ENCODE measurements at places on chromosomes 7 and 10. TPM values are rescaled to one million over a fixed set of nuclear protein-coding genes. Genes with fewer than 3 reads are reported as not detected.

DNA sequence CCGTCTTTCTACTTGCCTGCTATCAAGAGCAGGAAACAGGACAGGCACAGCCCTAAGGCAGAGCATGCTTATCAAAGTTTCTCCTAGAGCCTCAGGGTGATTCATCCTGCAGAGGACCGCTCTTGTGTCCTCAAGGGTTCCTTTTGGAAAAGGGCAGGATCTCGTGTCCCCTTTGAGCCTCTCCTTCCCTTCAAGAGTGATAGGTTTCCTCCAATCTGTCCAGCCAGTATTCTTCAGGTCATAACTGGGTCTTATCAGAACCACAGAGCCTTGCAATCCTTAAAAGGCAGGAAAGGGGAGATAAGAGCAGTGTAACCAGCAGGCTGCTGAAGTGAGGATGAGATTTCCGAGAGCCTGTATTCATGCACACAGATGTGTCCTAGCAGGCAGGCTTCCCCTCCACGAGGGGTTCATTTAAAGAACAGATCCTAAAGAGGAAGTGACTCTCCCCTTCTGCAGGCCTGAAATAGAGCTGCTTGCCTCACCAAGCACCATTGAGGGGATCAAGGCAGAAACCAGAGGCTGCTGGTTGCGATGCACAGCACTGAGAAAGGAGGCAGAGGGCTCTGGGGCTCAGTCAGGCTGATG lies 90.5 kb upstream of the SVIL start:
- H3K27ac ChIP-seq: peak overlapping the region; percentile 74
- H3K4me1 ChIP-seq: peaks cover 49% of the 10 kb centered on the region
- peak; percentile 18 for DNase-seq
- H3K27me3 ChIP-seq: peaks cover 3% of the 10 kb centered on the region
- no peak overlapping the region for H3K4me3 ChIP-seq
- peaks cover 12% of the 10 kb centered on the region for H3K36me3 ChIP-seq

DNA sequence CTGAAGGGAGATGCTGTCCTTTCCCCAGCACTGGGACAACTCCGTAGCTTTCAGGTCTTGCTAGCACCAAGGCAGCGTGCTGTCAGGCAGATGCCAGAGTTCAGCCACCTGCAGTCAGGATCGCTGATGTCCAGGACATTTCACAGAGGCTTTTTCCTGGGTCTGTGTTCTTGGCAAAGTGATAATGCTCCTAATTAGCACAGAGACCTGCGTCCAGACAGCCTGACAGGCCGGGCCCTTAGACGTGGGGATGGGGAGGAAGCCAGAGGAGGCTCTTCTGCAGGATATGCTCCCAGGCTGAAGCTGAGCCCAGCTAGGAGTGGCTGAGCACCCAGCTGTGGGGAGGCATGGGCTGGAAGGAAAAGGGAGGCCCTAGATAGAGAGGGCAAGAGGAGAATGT lies 82.5 kb upstream of the TBX20 start:
- H3K27me3 ChIP-seq: no peaks in the 10 kb centered on the region
- no peak overlapping the region for H3K4me3 ChIP-seq
- DNase-seq: no peak
- no peaks in the 10 kb centered on the region for H3K36me3 ChIP-seq
- no peaks in the 10 kb centered on the region for H3K4me1 ChIP-seq
- no peak overlapping the region for H3K27ac ChIP-seq

- no peak overlapping the region for H3K4me3 ChIP-seq
- H3K4me1 ChIP-seq: no peaks in the 10 kb centered on the region
- peaks cover 3% of the 10 kb centered on the region for H3K27me3 ChIP-seq
- peaks cover 50% of the 10 kb centered on the region for H3K36me3 ChIP-seq
These were observed 160.1 kb upstream of the AOAH start for GRCh38 chr7:36884351-36884750.

GRCh38 chr10:84945791-84946190 lies 617.4 kb downstream of the CCSER2 start:
- H3K36me3 ChIP-seq: no peaks in the 10 kb centered on the region
- H3K27me3 ChIP-seq: no peaks in the 10 kb centered on the region
- H3K4me3 ChIP-seq: no peak overlapping the region
- no peak for DNase-seq
- H3K4me1 ChIP-seq: no peaks in the 10 kb centered on the region
- no peak overlapping the region for H3K27ac ChIP-seq

- H3K36me3 ChIP-seq: peaks cover 10% of the 10 kb centered on the region
- peaks cover 1% of the 10 kb centered on the region for H3K27me3 ChIP-seq
- no peak overlapping the region for H3K4me3 ChIP-seq
- peaks cover 3% of the 10 kb centered on the region for H3K4me1 ChIP-seq
- DNase-seq: no peak
- H3K27ac ChIP-seq: peak overlapping the region; percentile 24
These were observed 214.3 kb downstream of the ELMO1 start for GRCh38 chr7:37234334-37234733.

GRCh38 chr7:158585721-158586498 lies 1.7 kb downstream of the PTPRN2 start:
- H3K4me3 ChIP-seq: peak overlapping the region; percentile 81
- no peaks in the 10 kb centered on the region for H3K4me1 ChIP-seq
- no peak overlapping the region for H3K27ac ChIP-seq
- no peak for DNase-seq

- H3K4me1 ChIP-seq: no peaks in the 10 kb centered on the region
- H3K36me3 ChIP-seq: peaks cover 34% of the 10 kb centered on the region
These were observed 36.3 kb downstream of the GARS1 start for GRCh38 chr7:30630986-30631385.

DNA sequence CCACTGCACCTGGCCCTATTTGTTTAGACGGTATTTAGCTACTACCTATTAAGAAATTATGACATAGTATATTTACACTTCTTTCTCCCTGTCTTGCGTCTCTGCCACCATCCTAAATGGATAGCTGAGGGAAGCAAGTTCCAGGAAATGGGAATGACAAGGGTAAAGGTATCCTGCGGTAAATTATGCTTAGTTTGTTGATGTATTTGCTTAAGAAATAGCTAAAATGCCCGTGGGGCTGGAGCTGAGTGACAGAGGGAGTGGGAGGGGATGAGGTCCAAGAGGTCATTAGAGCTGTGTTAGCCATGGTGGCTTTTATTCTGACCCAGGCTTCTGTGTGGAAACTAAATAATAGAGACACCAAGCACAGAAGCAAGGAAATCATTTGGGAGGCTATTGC lies 29.0 kb upstream of the UBE2D1 start:
- H3K4me1 ChIP-seq: peaks cover 8% of the 10 kb centered on the region
- no peak for DNase-seq
- H3K4me3 ChIP-seq: no peak overlapping the region
- no peaks in the 10 kb centered on the region for H3K27me3 ChIP-seq

DNA sequence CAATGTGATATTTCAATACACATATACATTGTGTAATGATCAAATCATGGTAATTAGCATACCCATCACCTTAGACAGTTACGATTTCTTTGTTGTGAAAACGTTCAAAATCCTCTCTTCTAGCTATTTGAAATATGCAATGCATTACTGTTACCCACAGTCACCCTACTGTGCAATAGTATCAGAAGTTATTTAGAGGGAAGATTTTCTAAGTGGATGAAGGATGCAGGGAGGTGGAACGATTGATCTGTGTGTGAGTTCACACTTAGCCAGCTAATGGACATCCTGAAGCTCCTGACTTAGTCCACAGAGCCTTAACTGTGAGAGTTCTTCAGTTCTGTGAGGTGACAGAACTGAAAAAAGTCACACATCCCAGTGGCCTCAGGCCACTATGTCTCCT lies 97.2 kb upstream of the LAMB4 start:
- no peak overlapping the region for H3K4me3 ChIP-seq
- peaks cover 7% of the 10 kb centered on the region for H3K4me1 ChIP-seq
- DNase-seq: no peak
- H3K27me3 ChIP-seq: peaks cover 3% of the 10 kb centered on the region
- no peak overlapping the region for H3K27ac ChIP-seq
- H3K36me3 ChIP-seq: no peaks in the 10 kb centered on the region

GRCh38 chr10:121527690-121528089 lies 70.6 kb downstream of the FGFR2 start:
- no peak for DNase-seq
- H3K27ac ChIP-seq: no peak overlapping the region
- H3K4me3 ChIP-seq: no peak overlapping the region
- H3K4me1 ChIP-seq: no peaks in the 10 kb centered on the region
- H3K27me3 ChIP-seq: peaks cover 2% of the 10 kb centered on the region

- H3K36me3 ChIP-seq: no peaks in the 10 kb centered on the region
- no peaks in the 10 kb centered on the region for H3K4me1 ChIP-seq
- no peak overlapping the region for H3K4me3 ChIP-seq
- DNase-seq: no peak
These were observed 36.7 kb downstream of the CSGALNACT2 start for GRCh38 chr10:43174969-43175368.

GRCh38 chr10:98397089-98397600 lies 17.8 kb downstream of the PYROXD2 start:
- no peaks in the 10 kb centered on the region for H3K36me3 ChIP-seq
- peaks cover 13% of the 10 kb centered on the region for H3K27me3 ChIP-seq
- DNase-seq: no peak
- no peak overlapping the region for H3K27ac ChIP-seq

- peaks cover 11% of the 10 kb centered on the region for H3K27me3 ChIP-seq
- peaks cover 14% of the 10 kb centered on the region for H3K36me3 ChIP-seq
- H3K27ac ChIP-seq: no peak overlapping the region
- H3K4me1 ChIP-seq: peaks cover 71% of the 10 kb centered on the region
- no peak overlapping the region for H3K4me3 ChIP-seq
- no peak for DNase-seq
These were observed 95.7 kb upstream of the SVIL start for GRCh38 chr10:29730458-29730857.

- H3K27ac ChIP-seq: no peak overlapping the region
- H3K27me3 ChIP-seq: no peaks in the 10 kb centered on the region
- no peaks in the 10 kb centered on the region for H3K4me1 ChIP-seq
- no peak for DNase-seq
- no peaks in the 10 kb centered on the region for H3K36me3 ChIP-seq
- H3K4me3 ChIP-seq: no peak overlapping the region
These were observed 44.0 kb downstream of the IMMP2L start for GRCh38 chr7:111518264-111518663.

DNA sequence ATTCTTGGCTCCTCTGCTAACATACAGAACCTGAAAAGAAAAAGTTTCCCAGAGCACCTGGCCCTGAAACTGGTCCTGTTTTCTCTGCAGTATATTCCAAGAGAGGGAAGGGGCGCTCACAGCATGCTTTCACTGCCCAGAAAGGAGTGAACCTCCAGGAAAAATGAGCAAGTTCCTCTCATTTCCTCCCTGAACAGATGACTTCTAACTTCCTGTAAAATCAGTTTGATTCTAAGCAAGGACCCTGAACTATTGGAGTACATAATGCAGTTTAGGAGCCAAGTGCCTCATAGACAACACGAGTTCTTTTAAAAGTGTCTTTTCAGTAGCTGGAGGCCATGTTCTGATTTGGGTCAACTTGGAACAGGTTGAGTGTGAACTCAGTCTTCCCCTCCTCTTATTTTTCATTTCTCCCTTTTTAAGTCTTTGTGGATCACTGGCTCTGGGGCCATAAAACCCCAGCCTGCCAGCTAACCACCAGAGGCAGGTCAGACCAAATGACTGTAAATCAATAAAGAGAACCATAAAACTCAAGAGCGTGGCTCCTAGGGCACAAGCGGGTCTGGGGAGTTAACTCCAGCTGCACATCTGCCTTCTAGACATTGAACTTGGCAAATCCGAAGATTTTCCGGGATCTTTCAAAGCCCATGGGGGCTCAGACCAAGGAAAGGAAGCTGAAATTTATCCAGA lies 5.9 kb upstream of the LRRC18 start:
- no peaks in the 10 kb centered on the region for H3K27me3 ChIP-seq
- no peaks in the 10 kb centered on the region for H3K36me3 ChIP-seq
- no peaks in the 10 kb centered on the region for H3K4me1 ChIP-seq
- H3K4me3 ChIP-seq: no peak overlapping the region
- no peak for DNase-seq

GRCh38 chr10:44949915-44950314 lies 9.7 kb upstream of the RASSF4 start:
- no peak overlapping the region for H3K27ac ChIP-seq
- H3K4me3 ChIP-seq: no peak overlapping the region
- peaks cover 4% of the 10 kb centered on the region for H3K27me3 ChIP-seq
- no peak for DNase-seq

DNA sequence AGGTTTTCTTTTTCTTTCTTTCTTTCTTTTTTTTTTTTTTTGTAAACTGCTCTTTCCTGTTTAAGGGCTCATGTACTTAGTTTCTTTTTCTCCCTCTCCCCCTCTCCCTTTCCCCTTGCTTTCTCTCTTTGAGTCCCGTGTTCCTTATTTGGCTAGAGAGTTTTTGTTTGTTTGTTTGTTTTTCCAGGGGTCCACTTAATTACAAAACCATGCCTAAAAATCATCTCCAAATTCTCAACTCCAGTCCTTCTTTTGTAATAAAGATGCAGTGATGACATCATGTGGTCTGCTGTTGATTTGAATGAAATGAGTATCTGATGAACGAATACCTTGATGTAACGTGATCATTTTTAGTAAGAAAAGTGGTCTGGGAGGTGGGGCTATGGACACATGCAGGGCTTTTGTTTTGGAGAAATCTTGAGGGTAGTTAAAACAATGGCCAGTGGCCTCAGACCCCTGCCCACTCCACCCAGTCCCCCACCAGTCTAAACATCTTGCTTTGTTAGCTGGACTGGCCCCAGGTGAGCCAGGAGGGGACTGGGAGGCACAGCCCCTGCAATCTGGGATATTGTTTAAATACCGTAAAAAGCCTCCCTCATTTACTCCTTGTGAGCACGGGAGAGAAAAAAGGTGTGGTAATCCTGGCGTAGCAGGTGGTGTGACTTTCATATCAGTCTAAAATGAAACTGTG lies 165.7 kb downstream of the LRMDA start:
- DNase-seq: no peak
- H3K36me3 ChIP-seq: no peaks in the 10 kb centered on the region
- H3K4me1 ChIP-seq: peaks cover 10% of the 10 kb centered on the region
- peaks cover 3% of the 10 kb centered on the region for H3K27me3 ChIP-seq
- no peak overlapping the region for H3K4me3 ChIP-seq
- no peak overlapping the region for H3K27ac ChIP-seq

- DNase-seq: no peak
- H3K4me3 ChIP-seq: no peak overlapping the region
- H3K4me1 ChIP-seq: peaks cover 36% of the 10 kb centered on the region
- no peak overlapping the region for H3K27ac ChIP-seq
These were observed 21.3 kb downstream of the DLG5 start for GRCh38 chr10:77905086-77905748.

DNA sequence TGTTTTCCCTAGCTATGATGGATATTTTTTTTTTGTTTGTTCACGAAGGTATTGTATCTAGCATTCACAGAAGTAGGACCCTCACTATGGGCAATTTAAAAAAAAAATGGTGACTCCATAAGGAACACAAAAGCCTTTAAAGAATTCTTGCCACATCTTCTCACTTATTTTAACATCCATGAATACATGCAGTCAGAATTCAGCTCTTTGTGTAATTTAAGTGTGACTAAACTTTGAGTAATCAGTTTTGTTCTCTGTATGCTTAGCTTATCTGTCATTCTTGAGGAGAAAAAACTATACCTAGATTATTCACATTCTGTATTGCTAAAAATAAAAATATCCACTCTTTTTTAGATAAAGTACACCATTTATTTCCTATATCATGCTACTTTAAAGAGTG lies 313.2 kb upstream of the KCND2 start:
- no peaks in the 10 kb centered on the region for H3K36me3 ChIP-seq
- no peaks in the 10 kb centered on the region for H3K4me1 ChIP-seq
- H3K27ac ChIP-seq: no peak overlapping the region
- DNase-seq: no peak
- H3K27me3 ChIP-seq: no peaks in the 10 kb centered on the region
- no peak overlapping the region for H3K4me3 ChIP-seq

GNGT1 gene
- not detected for total RNA-seq

CDC14C gene
- not detected for total RNA-seq

ENO4 gene
- 1.1 TPM for total RNA-seq

CAV2 gene
- total RNA-seq: 35.5 TPM

GLI3 gene
- total RNA-seq: 24.9 TPM

STK31 gene
- total RNA-seq: 0.33 TPM

SPDYE9 gene
- 0.13 TPM for total RNA-seq

BTBD16 gene
- 0.23 TPM for total RNA-seq

ASAH2 gene
- total RNA-seq: 1.7 TPM
